T-cell (primary cell): ENCODE measurements at places on chromosomes 3 and 15.

DNA sequence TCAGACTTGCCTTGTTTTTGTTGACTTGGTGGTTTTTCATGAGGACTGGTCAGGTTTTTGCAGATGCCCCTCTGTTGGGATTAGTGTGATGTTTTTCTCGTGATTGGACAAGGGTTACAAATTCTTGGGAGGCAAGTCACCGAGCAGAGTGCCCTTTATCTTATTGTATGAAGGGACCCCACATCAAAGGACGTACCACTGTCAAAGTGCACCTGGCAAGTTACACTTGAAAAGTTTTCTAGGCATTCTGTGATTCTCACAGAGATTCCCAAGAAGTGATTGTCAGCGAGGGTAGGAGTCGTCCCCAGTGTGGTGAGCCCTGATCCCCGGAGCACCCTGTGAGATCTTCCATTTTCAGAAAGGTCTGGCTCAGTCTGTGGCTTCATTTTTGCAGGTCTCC, 110.1 kb downstream of the POLR2M start:
- DNase-seq: no peak

- DNase-seq: no peak
Measured at GRCh38 chr3:107803170-107803569, 280.4 kb downstream of the BBX start.

- no peak for DNase-seq
Measured at GRCh38 chr3:47978386-47978785, 37.8 kb downstream of the MAP4 start.

DNA sequence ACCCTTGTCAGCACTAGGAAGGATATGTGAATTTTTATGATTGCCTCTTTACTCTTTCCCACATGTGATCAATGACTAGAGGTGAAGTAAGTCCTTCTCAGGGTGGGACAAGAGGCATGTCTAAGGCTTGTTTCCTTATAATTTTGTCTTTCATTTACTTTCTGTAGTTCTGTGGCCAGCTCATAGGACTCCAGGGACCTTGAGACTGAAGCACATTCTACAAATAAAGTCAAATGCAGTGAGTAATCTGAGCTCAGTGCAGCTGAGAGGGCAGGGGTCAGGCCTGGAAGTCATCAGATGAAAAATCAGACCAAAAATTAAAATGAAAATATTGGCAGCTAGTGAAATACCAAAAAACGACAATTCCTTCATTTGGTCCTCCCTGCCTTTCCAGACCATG, 424.7 kb upstream of the THBS1 start:
- DNase-seq: no peak

DNA sequence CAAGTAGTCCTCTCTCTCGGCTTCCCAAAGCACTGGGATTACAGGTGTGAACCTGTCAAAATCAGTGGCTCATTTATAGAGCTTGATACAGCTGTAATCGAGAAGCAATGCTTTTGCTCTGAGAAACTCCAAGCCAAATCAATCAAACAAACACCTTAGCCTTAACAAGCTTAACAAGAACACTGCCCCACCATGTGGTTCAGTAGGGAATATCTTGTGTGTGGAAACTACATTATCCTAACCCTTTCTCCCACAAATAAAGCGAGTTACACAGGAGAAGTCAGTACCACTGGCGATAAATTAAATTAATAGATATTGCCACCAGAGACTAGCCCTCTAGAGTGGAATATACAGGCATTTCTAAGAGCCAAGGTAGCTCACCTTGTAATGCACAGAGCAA, 13.9 kb downstream of the CDAN1 start:
- no peak for DNase-seq

- no peak for DNase-seq
Measured at GRCh38 chr3:134406331-134407238, 32.3 kb upstream of the AMOTL2 start.

DNA sequence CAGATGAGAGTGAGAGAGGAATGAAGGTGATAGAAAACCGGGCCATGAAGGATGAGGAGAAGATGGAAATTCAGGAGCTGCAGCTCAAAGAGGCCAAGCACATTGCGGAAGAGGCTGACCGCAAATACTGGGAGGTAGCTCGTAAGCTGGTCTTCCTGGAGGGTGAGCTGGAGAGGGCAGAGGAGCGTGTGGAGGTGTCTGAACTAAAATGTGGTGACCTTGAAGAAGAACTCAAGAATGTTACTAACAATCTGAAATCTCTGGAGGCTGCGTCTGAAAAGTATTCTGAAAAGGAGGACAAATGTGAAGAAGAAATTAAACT, 88.9 kb downstream of the EOMES start:
- DNase-seq: no peak

DNA sequence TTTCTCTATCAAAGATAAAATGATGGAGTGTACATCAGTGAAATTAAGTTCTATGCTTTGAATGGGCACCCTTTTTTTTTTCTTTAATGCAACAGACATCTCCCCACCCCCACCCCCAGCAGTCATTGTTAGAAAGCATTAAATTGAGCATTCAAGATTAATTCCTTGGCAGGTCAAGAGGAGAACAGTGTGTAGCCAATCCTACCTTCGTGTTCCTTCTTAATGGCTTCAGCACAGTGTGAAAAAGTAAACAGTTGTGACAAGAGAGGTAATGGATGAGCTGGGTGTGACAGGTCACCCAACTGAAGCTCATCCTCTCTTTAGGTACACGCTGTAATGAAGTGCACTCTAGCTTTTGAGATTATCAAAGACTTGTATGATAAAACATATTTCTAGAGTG, 198.5 kb upstream of the RARB start:
- no peak for DNase-seq
